ENCODE measurements at places on chromosomes 4 and X. TPM values are rescaled to one million over a fixed set of nuclear protein-coding genes. Genes with fewer than 3 reads are reported as not detected.

The CRMP1 gene
- total RNA-seq: 555 TPM

The TMEM271 gene
- total RNA-seq: 23.6 TPM

The ACE2 gene
- total RNA-seq: not detected

The MAGEC2 gene
- not detected for total RNA-seq

The SLC26A1 gene
- 4.2 TPM for total RNA-seq

The HS6ST2 gene
- 5.0 TPM for total RNA-seq

The NLGN4X gene
- 56.1 TPM for total RNA-seq

The CFAP47 gene
- 2.2 TPM for total RNA-seq

The SMPX gene
- 0.31 TPM for total RNA-seq

The INPP4B gene
- 6.7 TPM for total RNA-seq

The PABPC5 gene
- total RNA-seq: 11.9 TPM

The CDKL5 gene
- 75.0 TPM for total RNA-seq

The NHS gene
- 3.3 TPM for total RNA-seq

The HSFX1 gene
- 1.7 TPM for total RNA-seq

The ITM2A gene
- 64.3 TPM for total RNA-seq

The EDA2R gene
- 0.62 TPM for total RNA-seq

The SRPX gene
- 2.5 TPM for total RNA-seq

The NLGN3 gene
- 18.7 TPM for total RNA-seq

The NDNF gene
- 4.8 TPM for total RNA-seq

The TLL1 gene
- 0.78 TPM for total RNA-seq

The HPGDS gene
- total RNA-seq: 1.4 TPM

The VCX2 gene
- total RNA-seq: not detected

The GALNTL6 gene
- 10.0 TPM for total RNA-seq

The VGLL1 gene
- total RNA-seq: not detected

The TTC29 gene
- total RNA-seq: 0.78 TPM

The TMPRSS11A gene
- total RNA-seq: not detected

The DUSP9 gene
- 1.7 TPM for total RNA-seq

The GLRB gene
- total RNA-seq: 51.5 TPM

The SPATA4 gene
- 1.1 TPM for total RNA-seq

The ALB gene
- total RNA-seq: 14.2 TPM

The TCP11X2 gene
- total RNA-seq: 0.62 TPM

The GC gene
- total RNA-seq: 0.31 TPM

The FGFRL1 gene
- 2.3 TPM for total RNA-seq

The GABRE gene
- 0.94 TPM for total RNA-seq

The CYLC1 gene
- total RNA-seq: 0.31 TPM

The ATP6AP1 gene
- 42.7 TPM for total RNA-seq

The XAGE2 gene
- not detected for total RNA-seq

The NCAPG gene
- total RNA-seq: 6.4 TPM

The SMR3B gene
- not detected for total RNA-seq

All from occipital lobe (tissue), 3 donors.